Stimulated activated CD4-positive, alpha-beta T cell treated with anti-CD3 and anti-CD28 coated beads, Interleukin-1b, Interleukin-23, amount 100 ng/mL, for 1 hour (primary cell): ENCODE measurements at places on chromosomes 12 and 14.

GRCh38 chr14:37094502-37094901 lies 77.9 kb downstream of the SLC25A21 start:
- no peak for DNase-seq

GRCh38 chr12:11764837-11765236 lies 115.4 kb downstream of the ETV6 start:
- DNase-seq = no peak

DNA sequence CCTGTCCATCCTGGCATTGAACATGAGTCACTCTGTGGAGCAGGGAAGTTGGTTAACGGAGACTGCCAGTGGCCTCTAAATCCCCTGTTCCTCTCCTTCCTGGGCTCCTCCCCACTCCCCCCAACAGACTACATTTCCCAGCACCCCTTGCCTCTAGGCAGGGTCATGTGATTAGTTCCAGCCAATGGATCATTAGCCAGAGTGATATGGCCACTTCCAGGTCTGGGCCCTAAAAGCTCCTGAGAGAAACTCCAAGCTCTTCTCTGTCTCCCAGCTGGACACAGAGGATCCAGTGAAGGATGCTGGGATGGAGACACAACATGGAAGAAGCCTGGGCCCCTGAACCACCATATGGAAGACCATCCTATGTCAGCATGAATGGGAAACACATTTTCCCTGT lies 54.4 kb upstream of the RFLNA start:
- DNase-seq = no peak

DNA sequence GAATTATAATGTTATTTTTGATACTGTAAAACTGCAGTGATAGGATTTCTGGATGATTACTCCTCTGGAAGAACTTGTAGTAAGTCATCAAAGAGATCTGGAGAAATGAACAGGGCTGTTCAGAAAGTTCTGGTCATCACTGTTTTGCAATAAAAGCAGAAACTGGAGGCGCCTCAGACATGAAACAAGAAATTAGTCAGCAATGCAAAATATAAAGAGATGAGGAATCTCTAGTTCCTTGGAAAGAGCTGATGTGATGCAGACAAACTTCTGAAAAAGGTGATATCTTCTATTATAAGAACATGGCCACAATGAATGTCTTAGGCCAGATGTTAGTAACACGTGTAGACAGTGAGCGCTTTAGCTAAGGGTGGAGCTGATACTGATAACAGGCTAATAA lies 9.5 kb downstream of the ACIN1 start:
- DNase-seq = no peak

DNA sequence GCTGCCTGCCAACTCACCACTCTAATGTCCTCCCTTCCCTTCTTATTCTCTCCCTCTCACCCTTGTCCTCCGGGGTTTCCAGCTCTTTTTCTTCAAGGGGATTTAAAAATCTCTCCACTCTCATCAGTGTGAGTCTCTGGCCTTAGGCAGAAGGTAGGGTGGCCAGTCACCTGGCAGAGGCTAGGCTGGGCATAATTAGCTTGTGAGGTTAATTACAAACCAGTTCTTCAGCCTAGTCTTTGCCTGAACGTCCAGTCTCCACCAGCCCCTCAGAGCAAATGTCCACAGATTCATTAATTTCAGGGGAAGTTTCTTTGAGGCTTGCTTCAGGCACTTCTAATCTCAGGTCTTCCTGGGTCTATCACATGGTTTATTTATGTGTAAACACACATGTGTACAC lies 6.7 kb downstream of the KRT7 start:
- DNase-seq = no peak

- DNase-seq = no peak
These were observed 88.5 kb upstream of the ZFP36L1 start for GRCh38 chr14:68881396-68881795.

DNA sequence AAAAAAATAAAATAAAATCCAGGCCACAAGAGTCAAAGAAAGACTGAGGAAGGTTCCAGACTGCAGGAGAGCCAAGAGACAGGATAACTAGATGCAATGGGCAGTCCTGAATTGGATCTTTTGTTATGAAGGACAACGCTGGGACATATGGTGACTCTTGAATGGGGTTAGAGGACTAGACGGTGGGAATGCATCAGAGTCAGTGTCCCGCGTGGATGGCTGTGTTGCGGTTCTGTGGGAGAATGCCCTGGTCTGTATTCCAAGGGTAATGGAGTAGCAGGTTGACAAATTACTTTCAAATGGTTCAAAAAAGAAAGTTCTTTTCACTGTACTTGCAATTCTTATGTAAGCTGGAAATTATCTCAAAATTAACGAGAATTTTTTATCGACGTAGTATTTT lies 20.1 kb downstream of the SSH1 start:
- no peak for DNase-seq

GRCh38 chr14:22276913-22277816 lies 311.9 kb downstream of the DAD1 start:
- no peak for DNase-seq

DNA sequence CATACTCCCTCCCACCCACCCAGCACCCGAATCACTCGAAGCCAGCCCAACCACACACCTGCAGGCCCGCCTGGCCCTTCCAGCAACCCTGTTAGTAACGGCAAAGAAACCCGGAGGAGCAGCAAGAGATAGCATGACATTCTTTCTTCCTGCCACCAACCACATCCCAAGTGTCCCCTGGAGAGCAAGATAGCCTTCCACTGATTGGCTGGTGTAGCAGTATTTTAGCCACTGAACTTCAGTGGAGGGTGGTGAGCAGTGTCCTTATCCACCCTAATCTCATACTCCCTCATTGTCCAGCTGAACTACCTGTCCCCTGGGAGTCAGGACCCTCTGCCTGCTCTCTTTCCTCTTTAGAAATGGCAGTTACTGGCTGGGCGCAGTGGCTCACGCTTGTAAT lies 769 bp upstream of the SLC39A5 start:
- no peak for DNase-seq

GRCh38 chr14:76007852-76008251 lies 22.3 kb downstream of the IFT43 start:
- DNase-seq = no peak

- no peak for DNase-seq
These were observed 28.0 kb downstream of the PTPRB start for GRCh38 chr12:70609203-70609602.

DNA sequence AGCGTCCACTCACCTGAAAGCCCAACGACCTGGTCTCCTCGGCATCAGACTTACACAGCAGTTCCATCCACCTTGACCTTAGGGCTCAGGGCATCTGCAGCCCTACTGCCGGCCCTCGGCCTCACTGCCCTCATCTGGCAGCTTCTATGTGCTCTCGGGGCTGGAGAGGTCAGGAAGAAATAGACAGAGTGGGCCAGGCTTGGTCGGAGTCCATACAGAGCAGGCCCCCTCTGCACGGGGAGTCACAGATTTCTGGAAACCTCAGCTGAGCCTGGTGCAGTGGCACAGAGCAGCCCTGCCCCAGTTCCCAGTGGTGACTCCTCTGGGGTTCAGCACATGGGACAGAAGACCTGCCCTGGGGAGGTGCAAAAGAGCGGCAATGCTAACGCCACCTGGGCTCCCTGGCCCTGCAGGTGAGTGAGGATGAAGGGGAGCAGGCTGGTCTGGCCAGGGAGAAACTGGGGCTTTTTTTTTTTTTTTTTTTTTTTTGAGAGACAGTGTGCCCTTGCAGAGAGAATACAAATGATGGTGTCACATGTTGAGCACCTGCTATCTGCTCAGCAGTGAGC lies 190.1 kb upstream of the PRMT8 start:
- no peak for DNase-seq

DNA sequence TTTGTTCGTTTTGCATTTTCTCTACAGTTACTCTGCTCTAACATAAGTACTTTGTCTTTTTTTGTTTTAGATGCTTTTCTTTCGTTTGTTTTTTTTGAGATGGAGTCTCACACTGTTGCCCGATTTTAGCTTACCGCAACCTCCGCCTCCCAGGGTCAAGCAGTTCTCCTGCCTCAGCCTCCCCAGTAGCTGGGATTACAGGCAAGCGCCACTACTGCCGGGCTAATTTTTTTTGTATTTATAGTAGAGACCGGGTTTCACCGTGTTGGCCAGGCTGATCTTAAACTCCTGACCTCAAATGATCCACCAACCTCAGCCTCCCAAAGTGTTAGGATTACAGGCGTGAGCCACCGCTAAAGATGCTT lies 2.7 kb downstream of the DIP2B start:
- DNase-seq = no peak

- DNase-seq = no peak
These were observed 468.5 kb downstream of the ETNK1 start for GRCh38 chr12:23093488-23093887.

DNA sequence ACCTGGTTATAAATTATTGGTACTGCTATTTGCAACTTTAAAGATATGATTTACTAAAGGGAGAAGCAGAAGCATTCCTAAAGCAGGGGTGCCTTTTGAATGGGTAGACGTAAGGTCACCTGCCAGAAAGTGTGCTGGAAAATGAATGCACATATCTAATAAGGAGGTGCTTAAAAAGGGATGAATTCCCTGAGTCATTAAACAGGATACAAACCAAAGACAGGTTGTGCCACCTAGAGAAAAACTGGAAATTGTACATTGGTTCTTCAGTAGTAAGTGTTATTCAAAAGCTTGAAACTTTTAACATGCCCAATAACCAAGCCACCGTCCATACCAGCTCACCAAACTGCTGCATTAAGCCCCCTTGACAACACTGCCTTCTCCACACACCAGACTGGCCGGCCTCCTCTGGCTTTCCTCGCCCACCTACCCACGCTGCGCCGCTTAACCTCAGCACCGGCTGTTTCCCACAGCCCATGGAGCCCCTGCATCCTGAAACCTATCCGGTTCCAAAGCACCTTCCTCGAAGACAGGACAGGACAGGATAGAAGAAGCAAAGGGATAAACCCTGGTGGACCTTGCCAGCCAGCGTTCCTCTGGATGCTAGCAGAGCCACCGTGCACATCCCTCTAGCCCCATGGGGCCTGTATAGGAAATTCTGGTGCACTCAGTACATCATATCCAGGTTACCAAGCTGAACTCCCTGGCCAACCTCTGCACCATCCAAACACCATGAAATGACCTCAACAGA lies 201.5 kb upstream of the CAND1 start:
- no peak for DNase-seq

- DNase-seq = no peak
These were observed 313.0 kb downstream of the CEP128 start for GRCh38 chr14:80628547-80628946.

GRCh38 chr12:114477989-114478395 lies 72.0 kb upstream of the TBX5 start:
- DNase-seq = no peak

- DNase-seq = no peak
These were observed 1.6 kb upstream of the PPP4R4 start for GRCh38 chr14:94172545-94172944.

GRCh38 chr12:4379405-4379804 lies at the start of gene FGF23:
Gene FGF23, minus strand, starts transcription at chr12:4379712. Its CDS starts 130 bp downstream, at chr12:4379582.
- DNase-seq = no peak

GRCh38 chr12:14273913-14274311 lies 91.6 kb upstream of the ATF7IP start:
- DNase-seq = no peak

DNA sequence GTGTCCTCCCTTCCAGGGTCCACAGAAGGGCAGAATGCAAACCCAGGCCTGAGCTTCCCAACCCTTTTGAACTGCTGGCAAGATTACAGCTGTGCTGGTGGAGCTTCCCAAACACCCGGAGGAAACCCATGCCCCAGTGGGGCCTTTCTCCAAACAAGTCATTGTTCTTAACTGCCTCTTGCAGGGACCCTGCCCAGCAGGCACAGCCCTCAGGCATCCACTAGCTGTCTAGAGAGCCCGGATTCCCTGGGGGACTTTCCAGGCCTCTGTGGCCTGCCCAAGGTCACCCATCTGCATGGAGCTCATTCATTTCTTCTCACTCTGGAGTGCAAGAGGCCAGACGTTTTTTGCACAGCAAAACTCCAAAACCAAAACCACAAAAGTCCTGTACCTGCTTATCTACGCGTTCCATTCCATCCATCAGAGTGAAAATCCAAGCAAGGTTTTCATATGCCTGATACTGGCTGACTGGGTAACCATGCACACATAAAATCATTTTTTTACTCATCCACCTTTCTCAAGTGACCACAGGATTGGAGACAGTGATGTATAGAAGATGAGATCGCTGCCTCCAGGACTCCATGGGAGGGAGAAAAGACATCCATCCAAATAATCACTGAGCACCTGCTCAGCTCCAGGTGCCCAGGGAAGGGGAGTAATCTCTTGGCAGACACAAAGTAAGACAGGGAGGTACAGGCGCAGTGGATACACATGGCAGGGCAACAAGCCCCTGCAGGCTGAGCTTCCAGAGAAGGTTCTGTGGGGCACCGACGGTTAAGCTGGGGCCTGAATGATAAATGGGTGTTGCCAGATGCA lies 17.2 kb upstream of the BDKRB2 start:
- no peak for DNase-seq

DNA sequence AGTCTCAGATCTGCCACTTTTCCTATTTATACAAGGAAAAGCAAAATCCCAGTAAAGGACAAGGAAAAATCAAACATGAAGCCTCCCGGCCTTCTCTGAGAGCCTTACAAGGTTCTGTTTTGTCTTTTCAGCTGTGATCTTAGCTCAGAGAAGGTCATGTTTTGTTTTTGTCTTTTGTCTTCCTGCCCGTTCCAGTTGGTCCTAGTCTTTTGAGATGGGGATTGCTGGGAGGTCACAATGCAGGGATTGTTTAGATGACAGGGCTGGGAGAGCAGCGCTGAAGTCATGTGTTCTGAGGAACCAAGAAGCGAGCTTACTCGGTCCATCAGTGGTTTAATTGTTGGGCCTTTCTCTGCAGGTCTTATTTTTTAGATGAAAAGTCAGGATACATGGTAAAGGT lies 6.0 kb downstream of the PLEKHH1 start:
- no peak for DNase-seq

DNA sequence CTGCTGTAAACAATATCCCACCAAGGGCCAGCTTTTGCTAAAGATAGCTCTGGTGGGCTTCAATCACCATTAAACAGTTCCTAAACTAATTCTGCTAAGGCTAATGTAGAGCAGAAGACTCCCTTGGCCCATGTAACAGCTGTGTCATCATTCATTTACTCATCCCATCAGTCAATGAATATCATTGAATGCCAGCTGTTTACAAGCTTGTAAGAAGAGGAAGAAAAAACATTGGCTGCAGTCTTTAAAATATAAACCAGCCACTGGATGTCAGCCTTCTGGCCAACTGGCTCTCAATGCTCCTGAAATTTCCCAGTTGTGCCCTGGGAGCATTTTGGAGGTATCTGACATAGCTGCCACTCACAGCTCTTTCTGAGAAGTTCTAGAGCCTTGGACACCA lies 18.0 kb upstream of the MAP3K9 start:
- DNase-seq = no peak

- no peak for DNase-seq
These were observed 2.1 kb downstream of the PNMA1 start for GRCh38 chr14:73712071-73712506.
